ENCODE measurements at places on chromosomes 4 and X.

- DNase-seq: no peak
Observed at GRCh38 chr4:26804925-26805324, 55.7 kb upstream of the STIM2 start.

DNA sequence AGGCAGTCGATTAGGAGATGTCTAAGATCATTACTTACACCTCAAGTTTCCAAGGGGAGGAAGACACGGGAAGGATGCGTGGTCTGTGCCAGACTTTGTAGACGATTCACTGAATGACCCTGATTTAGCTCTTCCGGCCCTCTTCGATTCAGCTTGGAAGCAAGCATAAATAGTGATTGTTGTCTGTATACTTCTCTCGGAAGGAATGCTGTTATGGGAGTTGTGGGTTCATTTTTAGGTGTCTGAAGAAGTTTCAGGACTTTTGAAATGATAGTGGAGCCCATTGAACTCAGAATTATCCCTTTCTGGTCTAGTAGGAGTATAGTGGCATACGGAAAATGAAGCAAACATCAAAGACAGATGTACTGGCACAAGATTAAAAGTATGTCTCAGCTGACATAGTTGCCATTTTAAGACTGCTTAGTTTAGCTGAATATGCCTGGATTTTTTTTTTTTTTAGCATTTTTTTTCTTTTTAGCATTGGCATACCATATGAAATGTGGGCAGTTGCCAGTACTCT is 1.0 kb upstream of the ANKRD17 start:
- DNase-seq: no peak

DNA sequence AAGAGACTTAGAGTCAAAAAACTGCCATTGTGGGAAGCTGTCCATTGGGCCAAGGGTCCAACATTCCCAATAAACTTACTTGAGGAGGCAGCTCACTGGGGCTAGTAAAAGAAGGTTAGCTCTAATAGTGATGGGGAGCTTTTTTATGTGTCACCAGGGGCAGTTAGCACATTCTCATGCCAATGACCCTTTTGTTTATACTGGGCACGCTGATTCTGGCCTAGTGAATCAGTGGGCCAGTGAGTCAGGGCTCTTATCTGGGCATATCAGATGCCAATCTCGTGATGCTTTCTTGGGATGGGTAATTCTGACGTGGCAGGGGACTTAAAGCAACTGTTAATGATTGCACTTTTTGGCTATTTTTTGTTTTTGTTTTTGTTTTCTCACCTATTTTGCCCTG is 27.8 kb downstream of the TCEAL1 start:
- no peak for DNase-seq

DNA sequence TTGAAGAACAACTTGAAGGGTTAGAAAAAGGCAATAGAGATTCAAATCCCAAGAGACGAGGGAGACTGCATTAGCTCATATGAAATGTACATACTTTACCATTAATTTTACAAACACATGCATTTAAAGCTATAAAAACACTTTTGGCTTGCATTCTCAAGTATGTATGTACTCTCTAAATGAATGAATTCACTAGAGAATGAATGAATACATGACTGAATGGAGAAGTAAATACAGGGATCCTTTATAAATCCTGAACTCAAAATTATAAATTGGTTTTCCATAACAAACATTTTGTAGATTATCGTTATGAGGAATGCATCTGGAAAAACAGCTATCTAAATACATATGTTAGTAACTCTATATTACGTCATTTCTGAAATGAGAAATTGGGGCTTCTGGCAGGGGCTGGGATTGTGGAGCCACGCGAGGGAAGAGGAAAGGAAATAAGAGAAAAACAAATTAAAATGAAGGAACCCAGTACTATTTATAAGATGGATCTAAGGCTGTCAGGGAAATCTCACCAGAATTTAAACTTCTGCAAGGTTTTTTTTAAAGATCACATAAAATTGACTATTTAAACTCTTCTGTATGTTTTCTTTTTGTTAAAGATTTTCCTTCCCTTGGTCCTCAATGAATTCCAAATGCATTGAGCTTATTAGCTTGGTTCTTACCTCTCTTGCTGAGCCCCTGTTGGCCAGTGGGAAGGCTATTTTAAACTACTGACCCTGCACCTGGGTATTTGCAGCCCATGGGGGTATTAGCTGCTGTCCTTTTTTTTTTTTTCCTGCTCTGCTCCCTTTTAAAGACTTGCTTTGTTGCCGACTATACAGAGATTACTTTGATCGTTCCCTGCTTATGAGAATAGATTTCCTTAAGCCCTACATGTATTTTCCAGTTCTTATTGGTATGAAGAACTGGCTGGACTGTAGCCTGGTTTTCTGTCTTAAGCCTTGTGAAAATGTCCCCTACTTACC is 207.8 kb downstream of the ADGRL3 start:
- DNase-seq: peak; percentile 34

- DNase-seq: no peak
Observed at GRCh38 chr4:60682901-60683300, 517.2 kb upstream of the ADGRL3 start.

DNA sequence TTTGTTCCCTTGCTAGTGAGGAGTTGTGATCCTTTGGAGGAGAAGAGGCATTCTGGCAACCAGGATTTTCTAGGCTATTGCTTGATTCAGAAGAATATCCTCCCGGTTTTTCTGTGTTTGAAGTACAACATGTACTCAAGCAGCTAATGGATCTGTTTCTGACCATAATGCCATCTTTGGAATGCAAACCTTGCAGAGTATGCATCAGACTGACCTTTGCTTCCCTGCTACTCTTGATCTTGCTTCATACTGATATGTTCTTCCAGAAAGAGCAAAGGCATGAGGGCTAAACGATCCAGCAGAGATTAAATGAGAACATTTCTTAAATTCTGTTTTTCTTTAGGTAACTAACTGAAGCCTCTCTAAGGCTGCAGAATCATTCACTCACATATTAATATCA is 265.4 kb upstream of the SLC7A11 start:
- no peak for DNase-seq

DNA sequence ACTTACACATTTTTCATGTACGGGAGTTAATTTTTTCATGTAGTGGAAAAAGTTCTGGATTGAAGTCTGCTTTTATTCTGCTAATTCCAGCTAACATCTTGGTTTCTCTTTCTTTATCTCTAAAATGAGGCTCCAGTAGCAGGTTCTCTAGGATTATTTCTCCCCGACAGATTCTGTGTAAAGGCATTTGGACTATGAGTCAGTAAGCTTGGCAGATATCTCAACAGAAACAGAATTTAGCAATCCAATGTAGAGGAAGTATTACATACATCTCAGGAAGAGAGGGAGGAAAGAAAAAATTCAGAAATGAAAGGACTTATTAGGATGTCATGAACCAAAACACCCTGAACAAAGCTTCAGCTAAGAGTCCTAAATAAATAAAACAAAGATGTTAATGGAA is 1682.3 kb upstream of the TENM3 start:
- DNase-seq: no peak

DNA sequence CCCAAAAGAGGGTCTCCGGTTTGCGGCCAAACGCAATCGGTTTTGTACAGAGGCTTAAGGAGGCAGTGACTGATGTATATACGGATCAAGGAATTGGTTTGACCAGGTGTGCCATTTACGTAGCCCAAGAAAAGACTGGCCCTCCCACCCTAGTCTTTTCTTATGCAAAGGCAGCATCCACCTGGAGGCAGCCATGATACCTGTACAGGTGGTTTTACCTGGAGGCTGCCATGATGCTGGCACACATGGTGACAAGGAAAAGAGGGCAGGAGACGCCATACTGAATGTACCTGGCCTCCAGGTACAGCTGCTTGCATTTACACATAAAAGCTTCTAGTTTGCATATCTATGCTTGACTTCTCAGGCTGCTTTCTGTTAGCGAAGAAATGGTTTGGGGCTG is 917.7 kb upstream of the INTU start:
- DNase-seq: no peak

GRCh38 chr4:102342404-102343074 is 2.7 kb downstream of the SLC39A8 start:
- DNase-seq: no peak

GRCh38 chrX:108216919-108217571 is 125.5 kb downstream of the ATG4A start:
- no peak for DNase-seq

DNA sequence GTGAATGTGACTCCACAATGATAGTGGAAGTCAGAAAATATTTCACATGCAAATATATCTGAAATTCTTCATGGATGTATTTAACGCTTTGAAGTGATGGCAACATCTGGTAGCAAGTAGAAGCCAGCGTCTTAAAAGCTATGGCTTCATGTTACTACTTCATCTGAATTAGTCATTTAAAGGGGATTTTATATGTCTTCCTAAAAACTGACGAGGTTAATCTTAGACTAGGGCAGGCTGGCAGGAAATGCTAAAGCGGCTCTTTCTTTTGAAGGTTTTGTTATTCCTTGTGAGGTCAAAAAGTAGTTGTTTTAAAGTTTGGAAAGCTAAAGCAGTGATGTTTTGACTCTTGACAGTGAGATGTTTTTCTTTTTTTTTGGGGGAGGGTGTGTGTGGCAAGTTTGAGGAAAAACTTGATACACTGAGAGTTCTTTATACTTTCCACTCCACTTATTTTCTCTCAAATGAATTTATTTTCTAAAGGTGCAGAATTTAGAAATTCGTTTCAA is 22.6 kb downstream of the PLS3 start:
- DNase-seq: no peak

DNA sequence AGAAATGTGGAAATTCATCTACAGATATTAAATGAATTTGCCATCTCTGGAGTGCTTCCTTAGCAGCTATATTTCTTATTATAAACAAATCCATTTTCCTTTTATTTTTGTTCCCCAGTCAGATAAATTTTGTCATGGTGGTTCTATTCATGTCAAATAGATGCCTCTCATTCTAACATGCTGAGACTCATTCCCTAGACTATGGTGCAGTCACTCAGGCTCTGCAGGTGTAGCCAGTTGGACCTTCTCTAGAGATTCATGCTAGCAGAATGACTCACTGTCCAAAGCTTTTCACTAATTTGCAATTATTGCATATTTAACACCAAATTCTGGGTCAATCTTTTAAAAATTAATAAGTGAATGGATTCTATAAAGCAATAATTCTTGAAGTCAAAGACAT is 1392.7 kb downstream of the PCDH7 start:
- no peak for DNase-seq
